HuH-7.5 (cell line): ENCODE measurements at places on chromosomes 12 and 14.

- DNase-seq: no peak
Measured at GRCh38 chr12:91432089-91432488, 249.5 kb upstream of the DCN start.

DNA sequence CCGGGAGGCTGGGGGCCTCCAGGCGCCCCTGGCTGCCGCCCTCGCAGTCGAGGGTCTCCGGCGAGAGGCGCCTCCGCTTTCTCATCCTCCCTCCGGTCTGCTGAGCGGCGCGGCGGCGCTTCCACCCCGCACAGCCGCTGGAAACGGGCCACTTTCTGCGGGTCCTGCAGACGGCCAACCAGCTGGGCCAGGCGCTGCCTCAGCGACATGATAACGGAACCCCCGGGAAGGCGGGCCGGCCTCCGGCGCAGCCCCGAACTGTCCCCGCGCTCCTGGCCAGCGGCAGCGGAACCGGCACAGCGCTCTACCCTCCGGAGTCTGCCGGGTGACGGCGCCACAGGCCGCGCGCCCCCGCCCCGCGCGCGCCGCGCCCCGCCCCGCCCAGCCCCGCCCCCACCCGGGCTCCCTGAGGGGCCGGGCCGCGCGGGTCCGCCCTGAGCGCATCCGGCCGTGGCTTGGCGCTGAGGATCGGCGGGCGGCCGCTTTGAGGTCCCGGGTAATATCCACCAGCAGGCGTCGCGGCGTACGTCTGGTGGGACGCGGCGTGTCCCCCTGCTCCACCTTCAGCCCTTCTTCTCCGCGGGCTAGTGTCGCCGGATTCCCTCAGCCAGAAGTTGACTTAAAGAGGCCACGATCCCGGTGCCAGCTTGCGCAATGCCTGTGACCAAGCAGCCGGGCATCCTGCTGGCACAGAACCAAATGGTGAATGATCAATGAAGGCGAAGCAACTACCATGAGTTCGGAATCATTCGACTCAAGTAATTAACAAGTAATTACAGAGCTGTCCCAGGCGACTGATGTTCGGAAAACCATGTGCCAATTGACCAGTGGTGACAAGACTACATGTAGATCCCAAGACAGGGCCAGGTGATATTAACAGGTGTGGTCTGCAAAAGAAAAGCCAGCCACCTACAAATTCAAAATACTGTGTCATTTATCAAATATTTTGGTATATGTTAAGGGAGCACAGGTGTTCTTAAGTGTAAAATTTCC is at the start of gene SGPP1:
SGPP1 (minus strand) TSS at position 330 of the 993 bp plus-strand sequence; CDS start at position 209, 121 bp downstream.
- peak; percentile 73 for DNase-seq

DNA sequence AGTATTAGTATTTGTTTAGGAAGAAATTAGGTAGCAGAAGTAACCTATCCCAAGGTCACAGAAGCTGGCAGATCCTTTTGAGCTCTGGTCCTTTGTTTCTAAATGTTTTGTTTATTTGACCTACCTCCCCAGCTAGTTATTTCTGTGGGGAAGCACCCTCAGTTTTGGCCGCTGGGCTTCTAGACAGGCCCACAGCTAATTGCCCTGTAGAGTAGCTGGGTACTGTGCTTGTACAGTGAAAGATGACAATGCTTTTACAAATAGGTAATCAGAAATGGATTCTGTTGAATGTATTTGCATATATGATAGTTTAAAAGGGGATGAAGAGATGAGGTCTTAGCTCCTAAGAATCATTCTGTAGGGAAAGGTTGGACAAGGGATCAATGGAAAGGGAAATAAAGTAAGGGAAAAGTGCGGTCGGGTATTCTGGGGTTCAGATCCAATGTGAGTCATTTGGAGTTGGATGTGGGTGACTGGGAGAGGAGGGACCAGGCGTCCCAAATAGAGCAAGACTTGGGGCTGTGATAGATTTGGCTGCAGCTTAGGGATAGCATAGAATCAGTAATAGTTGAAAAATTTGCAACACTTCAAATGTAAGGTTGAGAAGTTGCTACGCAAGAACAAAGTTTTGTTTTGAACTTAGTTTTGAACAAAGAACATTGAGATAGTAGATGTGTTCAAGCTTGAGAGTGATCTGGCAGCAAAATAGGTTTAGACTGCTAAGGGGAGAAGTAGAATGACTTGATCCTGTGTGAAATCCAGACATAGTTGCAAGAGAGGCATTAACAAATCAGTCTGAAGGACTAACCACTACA is 3.6 kb downstream of the NUDT4 start:
- no peak for DNase-seq

GRCh38 chr12:97359021-97359690 is 103.4 kb upstream of the RMST start:
- DNase-seq: no peak

DNA sequence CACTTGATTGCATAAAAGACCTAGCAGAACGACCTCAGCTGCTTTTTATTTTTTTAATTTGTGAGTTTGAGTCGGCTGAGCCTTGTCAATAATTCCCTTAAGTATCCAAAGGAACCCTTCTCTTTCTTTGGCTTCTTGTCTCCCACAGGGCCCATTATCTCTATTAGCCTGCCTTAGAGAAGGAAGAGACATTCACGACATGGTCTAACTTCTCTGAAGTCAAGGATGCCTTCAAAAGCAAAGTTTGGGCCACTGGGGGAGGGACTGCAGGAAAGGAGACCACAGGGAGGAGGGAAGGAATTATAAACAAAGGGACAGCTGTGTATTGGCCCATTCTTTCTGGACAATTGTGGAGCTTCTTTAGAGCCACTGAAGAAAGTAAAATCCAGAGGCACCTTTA is 126.4 kb downstream of the BRMS1L start:
- DNase-seq: no peak

DNA sequence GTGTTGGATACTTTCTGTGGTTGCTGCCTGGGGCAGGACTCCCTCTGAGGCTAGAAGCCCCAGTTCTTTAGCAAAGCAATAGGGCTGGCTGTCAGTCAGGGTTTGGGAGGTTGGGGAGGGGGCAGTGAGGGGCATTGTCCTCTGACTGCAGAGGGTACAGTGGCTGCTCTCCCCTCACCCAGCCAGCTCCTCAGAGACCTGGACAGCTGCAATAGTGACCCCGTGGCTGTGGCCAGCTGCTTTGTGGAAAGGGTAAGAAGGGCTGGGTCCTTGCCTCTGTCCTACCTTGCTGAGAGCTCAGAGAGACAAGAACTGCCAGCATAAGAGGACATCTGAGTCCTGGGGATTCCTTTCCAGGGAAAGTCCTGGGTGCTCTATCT is 25.8 kb downstream of the PLEKHG3 start:
- DNase-seq: no peak

GRCh38 chr12:19681007-19681406 is 241.7 kb downstream of the AEBP2 start:
- DNase-seq: no peak

GRCh38 chr12:19085090-19085489 is 44.4 kb upstream of the PLEKHA5 start:
- DNase-seq: no peak

GRCh38 chr12:106342397-106343213 is 14.9 kb upstream of the POLR3B start:
- DNase-seq: no peak

DNA sequence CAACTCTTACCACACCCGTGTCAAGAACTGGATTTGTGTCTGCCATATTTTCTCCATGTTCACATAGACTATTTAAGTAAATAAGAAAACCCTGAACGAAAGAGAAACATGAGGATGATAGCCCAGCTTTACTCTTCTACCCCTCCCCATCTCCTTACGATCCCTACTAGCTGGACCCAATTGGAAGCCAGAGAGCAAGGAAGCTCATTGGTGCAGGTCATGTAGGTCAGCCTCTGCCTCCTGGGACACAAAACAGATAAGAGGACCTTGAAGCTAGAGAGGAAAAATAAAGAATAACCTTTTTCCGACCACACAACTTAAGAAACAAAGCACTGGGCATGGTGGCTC is 124.6 kb upstream of the ATF7IP start:
- DNase-seq: no peak

GRCh38 chr12:28023156-28023887 is 50.8 kb upstream of the PTHLH start:
- DNase-seq: no peak

DNA sequence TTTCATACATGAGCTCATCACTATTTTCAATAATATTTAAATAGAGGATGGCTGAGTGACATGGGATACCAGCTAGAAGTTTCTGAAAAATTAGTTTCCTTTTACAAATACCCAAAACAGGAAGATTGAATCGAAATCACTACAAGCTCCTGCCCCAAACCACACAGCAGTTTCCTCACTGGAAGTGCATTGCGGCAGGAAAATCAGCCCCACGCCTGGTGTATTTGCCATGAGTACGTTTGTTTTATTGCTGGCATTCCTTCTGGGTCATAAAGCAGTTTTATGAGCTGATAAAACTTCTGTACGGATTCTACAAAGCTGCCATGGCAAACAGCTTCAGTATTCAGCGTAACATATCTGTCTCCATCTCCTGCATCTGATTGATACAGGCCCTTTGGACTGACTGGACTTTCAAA is 23.7 kb downstream of the CDC42BPB start:
- no peak for DNase-seq

DNA sequence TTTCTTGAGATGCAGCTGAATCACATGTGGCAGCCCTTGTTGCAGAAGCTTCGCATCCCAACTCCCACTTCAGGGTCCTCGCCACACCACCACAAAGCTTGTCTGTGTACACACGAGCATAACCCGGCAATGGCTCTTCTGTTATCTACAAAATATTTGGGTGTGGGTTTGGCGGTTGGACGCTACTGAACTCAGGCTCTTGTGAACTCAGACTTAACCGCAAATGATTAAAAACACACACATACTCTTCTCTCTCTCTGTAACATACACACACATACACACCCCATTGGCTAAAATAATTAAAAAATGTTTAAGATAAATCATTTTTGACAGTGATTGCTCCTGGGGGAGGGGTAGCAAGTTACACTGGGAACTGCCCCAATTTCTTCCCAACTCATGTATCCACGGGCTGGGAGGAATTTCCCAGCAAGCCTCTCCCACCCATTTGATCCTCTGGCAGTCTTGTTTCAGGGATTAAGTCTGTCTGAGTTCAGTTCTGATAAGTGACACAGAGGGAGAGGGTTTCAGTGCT is 63.7 kb upstream of the MANSC4 start:
- no peak for DNase-seq

DNA sequence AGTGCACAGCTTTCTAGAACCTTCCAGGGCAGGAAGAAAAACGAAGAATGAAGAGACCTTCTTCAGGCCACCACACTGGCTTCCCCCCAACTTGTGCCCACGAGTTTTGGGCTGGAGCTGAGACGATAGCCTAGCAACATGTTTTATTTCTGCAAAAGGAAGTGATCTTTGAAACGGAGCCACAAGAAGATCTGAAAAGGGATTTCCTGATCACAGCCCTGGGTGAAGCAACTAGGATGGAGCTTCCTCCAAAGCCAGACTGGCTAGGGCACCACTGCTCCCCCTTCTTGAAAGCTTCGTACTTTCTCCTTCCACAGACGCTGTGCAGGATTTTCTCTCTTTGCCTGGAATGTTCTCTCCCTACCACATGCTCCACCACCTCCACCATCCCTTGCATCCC is 418.3 kb downstream of the MED13L start:
- DNase-seq: no peak

- no peak for DNase-seq
Measured at GRCh38 chr14:55914771-55915170, 203.4 kb upstream of the PELI2 start.

DNA sequence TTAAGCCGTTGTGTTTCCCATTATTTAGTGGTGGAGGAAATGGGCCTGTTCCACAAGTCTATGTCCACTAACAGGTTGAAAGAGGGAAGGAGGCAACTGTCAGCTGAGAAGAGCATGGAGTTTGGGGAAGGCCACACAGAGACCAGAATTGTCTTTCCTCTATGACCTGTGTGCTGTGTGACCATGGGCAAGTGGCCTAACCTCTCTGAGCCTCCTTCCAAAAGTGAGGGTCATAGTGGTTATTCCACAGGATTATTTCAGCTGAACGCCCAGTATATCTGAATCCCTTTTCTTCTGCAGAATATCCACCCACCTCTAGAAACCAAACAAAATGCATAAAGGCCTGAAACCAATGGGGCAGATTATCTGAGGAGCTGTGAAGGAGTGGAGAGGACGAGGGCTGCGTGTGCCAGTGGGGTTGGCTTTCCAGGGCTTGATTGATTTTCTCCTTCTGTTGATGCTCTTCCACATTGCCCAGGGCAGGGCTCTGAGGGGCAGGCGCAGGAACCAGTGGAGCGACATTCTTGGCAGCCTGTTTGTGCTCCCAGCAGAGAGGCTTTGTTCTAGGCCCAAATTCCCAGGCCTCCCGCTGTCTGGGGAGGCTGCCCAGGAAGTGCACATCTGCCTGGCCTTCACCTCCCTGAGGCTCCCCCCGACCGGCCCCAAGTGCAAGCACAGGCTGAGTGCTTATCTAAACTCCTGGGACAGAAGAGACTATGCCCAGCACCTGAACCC is 452.7 kb downstream of the BCL11B start:
- DNase-seq: no peak

DNA sequence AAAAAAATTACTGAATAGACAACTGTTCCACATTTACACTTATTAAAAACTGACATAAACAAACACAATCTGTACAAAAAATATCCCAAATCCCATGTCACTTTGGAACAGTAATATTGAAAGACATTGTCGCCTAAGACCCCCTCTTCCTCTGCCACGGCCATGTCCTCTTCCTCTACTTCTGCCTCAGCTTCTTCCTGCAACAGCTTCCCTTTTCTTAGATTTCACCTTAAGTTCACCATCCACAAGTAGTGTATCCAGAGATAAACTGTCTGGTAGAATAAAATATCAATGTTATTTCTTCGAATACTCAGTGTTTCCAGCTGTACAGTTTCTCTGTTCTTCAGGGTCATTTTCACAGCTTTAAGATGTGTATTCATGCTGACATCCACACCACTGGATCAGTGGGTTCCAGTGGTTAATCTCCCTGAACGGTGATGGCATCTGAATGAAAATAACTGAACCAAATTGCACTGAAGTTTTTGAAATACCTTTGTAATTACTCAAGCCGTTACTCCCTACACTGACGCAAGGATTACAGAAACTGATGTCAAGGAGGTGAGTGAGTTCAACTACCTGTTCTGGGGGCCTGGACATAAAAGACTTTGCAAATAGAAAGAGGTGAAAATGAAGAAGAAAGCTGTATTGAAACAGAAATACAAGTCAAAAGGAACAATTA is 208.5 kb downstream of the C12orf50 start:
- DNase-seq: no peak

GRCh38 chr12:131592972-131593371 is 117.9 kb upstream of the SFSWAP start:
- no peak for DNase-seq

- DNase-seq: no peak
Measured at GRCh38 chr14:58637040-58637390, 747 bp upstream of the DACT1 start.

- no peak for DNase-seq
Measured at GRCh38 chr14:59081720-59082119, 106.7 kb upstream of the DAAM1 start.
